ENCODE measurements at places on chromosomes 6 and 20.

DNA sequence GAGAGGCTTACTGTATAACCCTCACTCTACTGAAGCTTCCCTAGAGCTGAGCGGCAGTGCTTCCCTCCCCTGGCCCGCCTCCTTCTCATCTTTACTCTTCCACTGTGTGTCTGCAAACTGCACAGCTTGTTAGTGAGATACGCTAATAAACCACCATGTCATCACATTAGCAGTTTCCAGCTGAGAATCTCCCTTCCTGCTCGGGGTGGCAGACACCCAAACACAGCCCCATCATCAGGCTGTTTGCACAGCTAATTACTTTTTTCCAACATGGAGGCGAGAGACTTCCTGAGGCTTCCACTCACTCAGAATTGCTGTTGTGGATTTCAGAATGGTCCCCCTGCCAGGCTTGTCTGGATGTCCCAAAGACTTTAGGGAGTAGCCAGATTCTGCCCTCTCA lies 444.9 kb upstream of the SULF2 start:
- DNase-seq, result no peak

- no peak for DNase-seq
These were observed 152.7 kb downstream of the RNGTT start for GRCh38 chr6:88810701-88811100.

GRCh38 chr6:36272234-36272633 lies 2.4 kb downstream of the PNPLA1 start:
- no peak for DNase-seq

DNA sequence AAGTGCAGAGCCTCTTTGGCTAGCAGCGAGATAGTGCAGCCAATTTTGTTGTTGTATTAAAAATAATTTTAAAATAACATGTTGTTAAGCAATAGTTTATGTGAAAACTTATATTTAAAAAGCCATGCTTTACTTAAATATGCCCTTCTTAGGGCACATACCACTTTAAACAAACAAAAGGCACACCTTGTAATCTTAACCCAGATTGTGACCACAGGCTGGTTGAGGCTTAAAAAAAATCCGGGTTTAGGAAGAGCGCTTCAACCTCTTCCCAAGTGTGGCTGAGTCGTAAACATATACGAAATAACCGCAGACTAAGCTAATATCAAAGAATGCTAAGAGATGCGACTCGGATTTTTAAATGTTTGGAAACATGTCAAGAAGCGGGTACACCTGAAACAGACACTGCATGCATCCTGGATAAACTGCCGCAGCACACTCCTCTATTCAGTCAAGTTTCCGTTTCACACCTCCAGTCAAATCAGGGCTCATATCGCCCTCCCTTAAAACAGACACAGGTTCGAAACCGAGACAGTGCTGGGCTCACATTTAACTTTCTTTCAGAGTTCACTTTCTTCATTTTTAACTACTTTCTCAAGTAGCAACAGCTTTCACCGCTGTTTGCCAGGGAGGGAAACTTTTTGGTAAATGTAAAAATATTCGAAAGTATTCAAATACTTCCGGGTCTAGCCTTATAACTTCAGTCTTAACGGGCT lies 1.5 kb downstream of the DEK start:
- no peak for DNase-seq

DNA sequence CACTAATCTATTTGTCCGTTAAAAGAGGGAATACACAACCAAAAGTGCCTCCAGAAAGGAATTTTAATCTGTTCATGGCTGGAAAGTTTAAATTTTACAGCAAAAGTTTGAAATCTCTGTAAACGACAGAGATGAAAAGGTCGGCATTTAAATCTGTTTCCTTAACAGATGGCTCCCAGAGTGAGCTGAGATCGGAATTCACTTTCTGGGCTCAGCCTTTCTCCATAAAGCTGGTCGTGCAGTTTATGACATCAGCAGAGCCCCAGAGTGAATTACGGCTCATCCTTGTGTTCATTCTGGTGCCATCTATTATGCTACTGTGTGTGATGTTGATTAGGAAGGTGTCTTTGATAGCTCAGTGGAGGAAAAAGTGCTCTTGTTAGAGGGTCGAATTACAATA lies 117.6 kb upstream of the ZFP64 start:
- no peak for DNase-seq

GRCh38 chr6:108115598-108116058 lies 41.1 kb upstream of the OSTM1 start:
- DNase-seq, result peak; percentile 40

- no peak for DNase-seq
These were observed 67.8 kb upstream of the CITED2 start for GRCh38 chr6:139442188-139442671.

- DNase-seq, result no peak
These were observed 319.8 kb upstream of the PLCB4 start for GRCh38 chr20:8749101-8749500.

DNA sequence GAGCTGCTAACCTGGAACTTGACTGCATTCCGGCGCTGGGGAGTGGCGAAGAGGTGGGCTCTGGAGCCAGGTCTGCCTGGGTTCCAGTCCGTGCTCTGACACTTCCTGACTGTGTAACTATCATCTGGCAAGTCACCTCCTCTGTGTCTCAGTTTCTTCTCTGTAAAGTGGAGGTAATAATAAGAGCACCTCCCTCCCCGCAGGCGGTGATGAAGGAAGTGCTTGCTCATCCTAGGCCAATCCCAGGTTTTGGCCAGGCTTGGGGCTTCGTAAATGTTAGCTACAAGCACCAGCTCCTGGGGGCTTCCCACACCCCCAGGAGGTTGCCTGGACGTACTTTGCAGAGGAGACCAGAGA lies 32.8 kb downstream of the SNAI1 start:
- no peak for DNase-seq

GRCh38 chr6:3707024-3707423 lies 44.5 kb downstream of the PXDC1 start:
- no peak for DNase-seq

GRCh38 chr6:133969921-133970295 lies 16.9 kb downstream of the TBPL1 start:
- no peak for DNase-seq

- DNase-seq, result no peak
These were observed 52.4 kb downstream of the MAP3K7 start for GRCh38 chr6:90534337-90535025.

DNA sequence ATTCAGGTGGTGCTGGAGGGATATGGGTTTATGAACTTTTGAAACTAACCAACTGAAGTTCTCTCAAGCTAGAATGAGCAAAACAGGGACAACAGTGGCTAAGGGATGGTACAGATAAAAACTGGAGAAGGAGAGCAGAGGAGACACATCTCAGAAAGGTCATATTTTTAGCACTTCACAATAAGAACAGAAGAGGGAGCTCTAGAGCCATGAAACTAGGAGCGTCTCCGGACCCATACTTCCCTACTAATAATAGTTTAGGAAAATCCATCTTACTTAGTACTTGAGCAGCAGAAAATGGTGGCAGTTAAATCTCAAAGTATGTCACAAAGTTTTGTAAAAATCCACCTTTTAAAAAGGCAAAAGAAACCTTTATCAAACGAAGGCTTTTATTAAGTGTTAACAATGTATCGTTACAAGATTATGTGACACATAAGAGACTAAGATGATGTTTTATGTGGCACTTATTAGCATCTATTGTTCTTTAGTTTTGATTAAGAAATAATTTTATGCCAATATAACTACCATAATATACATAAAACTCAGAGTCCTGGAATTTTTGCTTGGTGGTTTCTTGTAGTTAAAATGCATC lies 278.6 kb downstream of the TBC1D32 start:
- no peak for DNase-seq

GRCh38 chr6:149755300-149756260 lies 6.0 kb downstream of the PCMT1 start:
- no peak for DNase-seq

GRCh38 chr6:122449069-122449468 lies 22.5 kb downstream of the SERINC1 start:
- DNase-seq, result no peak

DNA sequence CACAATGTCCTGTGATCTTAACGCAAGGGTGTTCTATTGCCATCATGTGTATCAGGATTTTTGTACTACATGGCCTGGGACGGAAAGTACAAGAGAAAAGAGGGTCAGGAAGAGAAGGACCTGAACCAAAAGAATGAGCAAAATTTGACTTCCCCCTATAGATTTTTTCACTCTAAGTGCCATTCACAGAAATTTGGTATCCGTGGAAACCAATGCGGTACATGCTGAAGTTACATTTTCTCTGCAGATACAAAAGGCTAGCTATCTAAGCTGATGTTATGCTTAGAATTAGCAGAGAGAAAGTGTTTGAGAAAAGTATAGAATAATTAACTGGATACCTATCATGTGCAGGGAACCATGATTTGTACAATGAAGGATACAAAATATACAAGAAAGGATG lies 12.4 kb upstream of the PDE7B start:
- DNase-seq, result no peak

DNA sequence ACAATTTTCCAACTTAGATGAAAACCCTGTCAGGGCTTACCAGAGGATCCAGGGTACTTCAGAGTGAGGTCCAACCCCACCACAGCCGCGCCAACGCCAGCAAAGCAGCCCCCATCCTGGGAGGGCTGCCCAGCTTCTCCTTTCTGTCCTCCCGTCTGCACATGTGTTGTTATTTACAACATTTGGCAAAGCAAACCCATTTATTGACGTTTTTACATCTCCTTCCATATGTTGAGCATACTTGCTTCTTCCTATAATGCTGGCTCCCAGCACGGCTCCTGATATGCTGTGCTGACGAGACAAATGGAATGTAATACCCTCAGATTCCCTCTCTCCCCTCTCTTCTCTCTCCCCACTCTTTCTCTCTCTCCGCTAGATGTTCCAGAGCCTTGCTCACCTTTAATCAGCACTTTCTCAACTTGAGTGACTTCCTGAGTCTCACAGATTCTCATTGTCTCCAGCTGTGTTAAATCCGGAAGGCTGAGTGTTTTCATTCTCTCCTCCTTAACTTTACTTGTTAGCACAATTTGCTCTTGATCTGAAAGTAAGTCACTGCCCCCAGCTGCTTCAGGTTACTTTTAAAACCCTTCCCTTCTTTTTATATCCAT lies 22.7 kb downstream of the RCAN2 start:
- DNase-seq, result no peak

GRCh38 chr6:24554474-24554873 lies 59.7 kb downstream of the ALDH5A1 start:
- no peak for DNase-seq

- no peak for DNase-seq
These were observed at the start of gene VIP for GRCh38 chr6:152750694-152751093. VIP (plus strand) TSS chr6:152750797; CDS start chr6:152752178, 1,381 bp downstream.

DNA sequence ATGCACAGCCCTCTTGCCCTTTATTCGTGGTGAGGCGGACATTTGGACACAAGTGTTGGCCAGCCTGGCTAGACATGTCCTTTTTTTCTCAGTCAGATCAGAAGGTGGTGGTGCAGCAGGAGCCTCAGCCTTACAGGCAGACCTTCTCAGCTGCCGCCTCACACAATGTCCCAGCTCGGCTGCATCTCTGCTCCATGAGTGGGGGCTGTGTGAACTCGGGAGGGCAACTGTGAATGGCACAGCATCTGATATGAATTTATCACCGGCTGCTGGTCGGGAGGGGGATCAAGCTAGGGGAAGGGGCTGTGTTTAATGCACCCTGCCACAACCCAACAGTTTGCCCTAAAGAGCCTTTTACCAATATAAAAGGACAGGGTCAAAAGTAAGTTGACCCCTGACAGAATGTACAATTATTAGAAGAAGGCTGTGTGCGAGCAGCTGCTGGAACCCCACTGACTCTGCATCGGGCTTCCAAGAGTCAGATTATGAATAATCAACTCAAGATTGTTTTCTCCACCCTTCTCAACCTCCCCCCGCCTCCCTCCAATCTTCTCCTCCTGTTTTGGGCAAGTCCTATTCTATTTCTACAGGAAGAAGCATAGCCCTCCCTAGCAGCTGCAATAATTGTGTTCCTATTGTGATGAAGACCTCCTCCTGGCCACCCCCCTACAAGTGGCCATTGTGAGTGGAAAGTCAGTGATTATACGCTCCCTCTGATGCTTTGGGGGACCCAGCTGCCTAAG lies 245.2 kb downstream of the PKHD1 start:
- DNase-seq, result peak; percentile 19

DNA sequence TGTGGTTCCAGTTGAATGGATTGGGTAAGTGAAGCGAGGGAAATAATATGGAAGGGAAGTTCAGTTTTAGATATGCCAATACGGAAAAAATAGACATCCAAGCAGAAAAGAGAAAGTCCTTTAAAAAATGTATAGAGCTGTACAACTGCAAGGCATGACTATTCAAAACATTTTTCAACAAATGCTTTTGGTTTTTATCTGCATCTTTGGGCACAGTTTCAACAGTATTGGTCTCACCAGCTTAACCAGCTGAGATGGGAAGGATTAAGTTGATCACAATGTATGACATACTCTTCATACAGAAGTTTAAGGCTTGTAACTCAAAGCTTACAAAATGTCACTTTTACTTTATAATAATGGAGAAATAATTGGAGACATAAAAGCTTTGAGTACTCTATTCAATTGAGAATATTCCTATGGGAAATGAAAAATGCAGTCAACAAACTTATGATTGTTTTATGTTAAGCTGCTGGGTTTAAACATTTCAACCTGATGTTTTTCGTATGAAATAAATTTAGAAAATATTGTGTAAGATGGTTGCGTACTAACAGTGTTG lies 16.3 kb upstream of the UTRN start:
- DNase-seq, result no peak

DNA sequence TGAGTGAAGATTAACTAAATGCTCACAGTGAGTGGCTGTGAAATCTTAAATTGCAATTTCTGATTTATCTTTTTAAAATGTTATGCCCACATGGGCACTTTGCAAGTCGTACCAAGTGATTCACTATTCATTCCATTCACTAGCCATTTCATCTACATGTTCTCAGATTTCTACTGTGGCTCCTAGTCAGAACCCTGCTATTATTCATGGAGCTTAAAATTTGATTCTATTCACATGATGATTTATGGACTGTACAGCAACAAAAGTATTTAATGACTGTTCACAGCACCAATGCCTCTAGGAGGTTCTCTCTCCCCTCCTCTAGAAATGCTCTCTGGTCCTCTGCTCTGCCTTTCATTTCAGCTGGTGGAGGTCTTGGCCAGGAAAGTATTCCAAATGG lies 133.5 kb upstream of the MAP3K7 start:
- no peak for DNase-seq

GRCh38 chr6:20403766-20404640 lies 2.3 kb downstream of the E2F3 start:
- no peak for DNase-seq

DNA sequence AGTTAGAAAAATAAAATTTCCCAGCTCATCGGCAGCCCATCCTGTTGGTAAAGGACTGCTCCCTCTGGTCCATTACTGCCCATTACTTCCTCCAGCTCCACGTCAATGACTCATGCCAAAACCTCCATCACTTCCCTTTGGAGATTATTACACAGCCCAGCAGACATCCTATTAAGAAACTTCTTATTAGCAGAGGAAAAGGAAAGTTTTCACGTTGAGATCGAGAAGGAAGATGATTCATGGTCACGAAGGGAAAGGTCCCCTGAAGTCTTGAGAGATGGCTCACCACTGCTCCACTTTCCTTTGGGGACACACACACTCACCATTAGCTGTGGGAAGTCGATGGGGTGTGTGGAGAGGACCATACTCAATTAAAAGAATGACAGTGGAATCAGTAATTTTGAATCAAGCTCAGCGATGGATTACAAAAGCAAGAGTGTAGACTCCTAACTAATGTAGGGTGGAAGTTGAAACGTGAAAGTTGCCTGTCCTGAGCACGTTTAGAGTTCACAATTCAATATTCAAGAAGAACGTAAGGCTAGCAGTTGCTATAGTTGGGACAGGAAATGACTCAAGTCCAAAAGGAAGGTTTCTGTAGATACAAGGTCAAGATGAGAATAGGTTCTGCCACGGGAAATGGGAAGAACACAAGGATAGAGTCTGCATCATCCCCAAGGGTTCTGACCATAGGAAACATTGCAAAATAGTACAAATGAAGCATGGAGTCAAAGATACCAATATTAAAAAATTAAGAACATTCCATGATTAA lies 21.6 kb downstream of the SASH1 start:
- no peak for DNase-seq
